Endothelial cell of umbilical vein (primary cell): ENCODE measurements at places on chromosomes 5 and 9.

GRCh38 chr5:140561753-140562523 is 2.5 kb downstream of the APBB3 start:
- DNase-seq: no peak

DNA sequence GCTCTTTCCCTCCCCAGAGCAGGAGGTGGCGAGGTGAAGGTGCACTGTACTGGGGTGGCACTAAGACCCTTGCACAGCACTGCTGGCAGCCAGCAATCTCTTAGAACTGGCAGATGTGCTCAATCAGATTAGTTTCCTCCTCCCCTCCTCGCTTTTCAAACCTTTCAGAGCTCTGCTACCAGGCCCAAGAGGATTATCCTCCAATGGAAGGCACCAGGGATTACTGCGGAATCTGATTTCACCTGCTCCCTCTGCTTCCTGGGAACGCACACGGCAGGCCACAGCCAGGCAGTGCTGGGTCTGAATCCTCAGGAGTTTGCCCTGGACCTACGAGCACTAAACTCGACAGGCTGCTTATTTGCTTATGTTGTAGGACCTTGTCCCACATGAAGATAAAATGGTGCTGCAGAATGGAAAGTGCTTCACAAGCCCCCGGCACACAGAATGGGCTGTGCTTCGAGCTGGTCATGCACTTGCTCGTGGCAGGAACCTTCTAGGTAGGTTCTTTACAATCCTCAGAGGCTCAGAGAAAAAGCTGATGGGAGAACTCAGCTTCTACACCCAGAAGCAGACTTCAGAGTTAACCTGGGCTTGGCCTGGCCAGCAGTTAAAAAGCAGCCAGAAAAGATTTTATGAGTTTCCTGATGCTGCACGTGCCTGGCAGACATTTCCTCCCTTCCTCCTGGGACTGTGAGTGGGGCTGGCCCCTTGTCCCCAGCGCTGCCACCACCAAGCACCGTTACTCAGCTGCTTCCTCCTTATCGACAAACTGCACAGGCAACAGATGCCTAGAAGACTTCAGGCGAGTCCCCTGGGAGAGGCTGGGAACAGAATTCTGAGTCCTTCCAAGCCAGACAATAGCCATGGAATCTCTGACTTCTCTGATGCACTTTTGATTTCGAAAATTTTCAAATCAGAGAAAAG is 33.1 kb downstream of the FABP6 start:
- DNase-seq: peak; percentile 78

- DNase-seq: no peak
Measured at GRCh38 chr9:2697492-2697891, 19.8 kb upstream of the KCNV2 start.

DNA sequence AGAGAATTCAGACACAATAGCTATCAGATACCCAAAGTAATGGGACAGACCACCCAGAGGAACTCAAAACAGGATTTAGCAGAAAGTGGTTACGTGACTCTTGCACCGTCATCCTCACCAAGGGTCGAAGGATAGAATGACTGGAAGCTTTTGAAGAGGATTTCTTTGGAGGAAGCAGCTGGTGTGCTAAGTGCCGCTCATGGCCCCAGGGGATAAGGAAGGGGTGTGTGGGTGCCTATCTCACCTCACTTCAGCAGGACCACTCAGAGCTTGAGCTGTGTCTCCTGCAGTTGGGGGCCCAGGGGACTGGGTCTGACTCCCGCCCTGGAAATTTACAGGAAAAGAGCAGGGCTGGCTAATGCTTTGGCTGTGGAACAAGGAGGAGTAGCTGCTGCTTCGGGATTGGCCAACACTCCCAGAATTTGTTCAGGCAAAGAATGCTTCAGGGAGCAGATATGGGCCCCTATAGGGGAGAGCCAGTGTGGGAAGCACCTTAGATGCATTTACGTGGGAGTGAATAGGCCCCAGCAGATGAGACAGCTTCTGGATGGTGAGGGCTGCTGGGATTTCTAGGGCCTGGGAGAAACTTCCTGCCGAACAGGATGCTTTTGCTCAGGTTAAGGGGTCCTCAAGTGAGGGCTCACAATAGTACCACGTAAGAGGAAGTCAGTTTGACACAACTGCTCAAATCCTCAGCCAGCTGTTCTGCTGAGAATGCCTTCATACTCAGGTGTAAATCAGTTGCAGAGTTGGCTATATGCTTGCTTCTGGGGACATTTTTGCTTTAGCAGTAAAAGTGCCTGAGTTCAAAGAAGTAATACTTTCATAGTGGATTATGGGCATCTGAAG is 29.1 kb upstream of the TOMM5 start:
- no peak for DNase-seq

DNA sequence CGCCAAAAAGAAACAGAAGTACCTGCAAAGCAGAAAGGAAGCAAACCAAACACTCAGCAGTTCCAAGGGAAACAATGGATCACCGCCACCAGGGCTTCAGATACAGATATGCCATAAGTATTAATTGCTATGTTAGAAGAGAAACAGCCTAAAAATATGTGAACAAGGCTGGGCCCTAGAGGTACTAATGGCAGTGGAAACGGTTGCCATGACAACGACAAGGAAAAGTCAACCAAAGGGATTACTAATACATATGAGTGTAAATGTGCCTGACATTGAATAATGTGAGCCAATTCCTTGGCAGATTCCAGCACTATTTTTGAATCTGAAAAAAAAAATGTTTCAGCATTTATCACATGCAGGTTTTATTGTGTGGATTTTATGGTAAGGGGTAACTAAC is 75.0 kb downstream of the CAVIN4 start:
- DNase-seq: no peak

DNA sequence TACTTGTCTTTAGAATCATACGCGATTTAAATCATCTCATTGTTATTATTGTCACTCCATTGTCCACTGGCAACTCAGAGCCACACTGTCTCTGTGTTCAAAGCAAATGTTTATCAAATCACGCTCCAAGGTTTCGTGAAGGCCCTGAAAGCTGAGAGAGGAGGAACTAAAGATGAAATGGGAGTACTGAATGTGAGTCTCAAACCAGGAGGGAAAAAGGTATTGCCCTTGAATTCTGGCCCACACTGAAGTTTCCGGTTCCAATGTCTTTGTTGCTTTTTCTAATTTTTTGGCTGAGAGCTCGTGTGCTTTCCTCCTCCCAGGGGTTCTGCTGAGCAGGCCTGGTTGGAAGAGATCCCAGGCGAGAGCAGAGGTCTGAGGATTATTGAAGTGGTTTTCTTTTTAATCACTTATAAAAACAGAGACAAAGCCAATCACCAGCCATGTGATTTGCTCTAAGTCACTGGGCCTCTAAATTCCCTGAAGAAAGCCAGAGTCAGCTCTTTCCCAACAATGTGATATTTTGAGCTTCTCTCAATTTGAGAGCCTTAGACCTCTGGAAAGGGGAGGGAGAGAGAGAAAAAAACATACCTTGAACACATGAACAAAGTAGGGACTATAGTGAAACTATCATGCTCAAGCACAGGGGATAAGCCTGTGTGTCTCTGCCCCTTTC is 420.8 kb upstream of the GRAMD2B start:
- peak; percentile 84 for DNase-seq

- DNase-seq: no peak
Measured at GRCh38 chr9:38228331-38229103, 159.5 kb upstream of the SHB start.

- no peak for DNase-seq
Measured at GRCh38 chr5:159695741-159696294, 220.5 kb upstream of the ADRA1B start.

GRCh38 chr9:98263482-98264357 is 8.3 kb upstream of the TBC1D2 start:
- DNase-seq: peak; percentile 82

DNA sequence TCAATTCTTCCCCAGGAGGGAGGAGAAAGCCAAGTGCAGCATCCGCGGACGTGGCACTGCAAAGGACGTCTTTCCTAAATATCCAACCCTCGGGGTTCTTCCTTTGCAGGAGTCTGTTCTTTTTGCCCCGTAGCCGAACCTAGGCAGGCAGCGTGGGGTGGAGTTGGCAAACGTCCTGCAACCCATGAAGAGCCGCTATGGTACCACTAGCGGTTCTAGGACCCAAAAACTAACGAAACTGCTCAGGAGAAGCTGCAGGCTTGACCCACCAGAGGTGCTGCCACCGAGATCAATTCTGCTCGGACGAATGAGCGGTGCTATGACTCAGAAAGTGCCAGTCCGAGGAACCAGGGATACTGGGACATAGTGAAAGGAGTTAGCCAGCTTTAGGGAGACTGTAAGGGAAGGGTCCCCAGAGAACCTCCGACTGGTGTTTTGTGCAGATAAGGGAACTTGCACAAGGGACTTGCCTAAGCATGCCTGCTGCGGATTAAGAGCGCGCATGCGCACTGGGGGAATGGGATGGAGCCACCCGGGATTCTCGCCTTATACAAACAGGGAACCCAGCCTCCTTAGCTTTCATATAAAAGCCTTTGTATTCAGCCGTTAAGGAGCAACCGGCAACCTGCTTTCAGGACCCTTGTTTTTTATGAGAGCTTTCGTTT is 32.7 kb downstream of the ANXA2R start:
- peak; percentile 95 for DNase-seq

- peak; percentile 57 for DNase-seq
Measured at GRCh38 chr5:139863855-139864558, 68.4 kb downstream of the PSD2 start.

DNA sequence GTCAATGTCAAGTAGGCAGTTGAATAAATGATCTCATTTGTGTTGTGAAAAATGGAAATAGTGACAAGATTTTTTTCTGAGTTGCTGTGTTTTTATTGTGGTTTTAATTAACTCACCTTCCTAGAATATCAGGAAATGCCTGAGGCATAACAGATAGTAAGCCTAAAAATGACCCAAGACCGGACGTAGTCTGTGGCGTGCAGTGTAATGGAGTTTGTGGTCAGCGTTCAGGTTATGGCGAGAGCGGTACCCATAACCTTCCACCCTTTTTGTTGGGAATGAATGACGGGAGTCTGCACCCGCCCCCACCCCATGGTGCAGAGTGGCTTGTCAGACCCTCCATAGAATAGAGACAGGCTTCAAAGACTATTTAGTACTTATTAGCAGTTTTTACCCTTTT is 119.3 kb downstream of the GALNT10 start:
- peak; percentile 46 for DNase-seq

GRCh38 chr9:18796696-18797270 is 236.2 kb downstream of the SAXO1 start:
- DNase-seq: no peak

DNA sequence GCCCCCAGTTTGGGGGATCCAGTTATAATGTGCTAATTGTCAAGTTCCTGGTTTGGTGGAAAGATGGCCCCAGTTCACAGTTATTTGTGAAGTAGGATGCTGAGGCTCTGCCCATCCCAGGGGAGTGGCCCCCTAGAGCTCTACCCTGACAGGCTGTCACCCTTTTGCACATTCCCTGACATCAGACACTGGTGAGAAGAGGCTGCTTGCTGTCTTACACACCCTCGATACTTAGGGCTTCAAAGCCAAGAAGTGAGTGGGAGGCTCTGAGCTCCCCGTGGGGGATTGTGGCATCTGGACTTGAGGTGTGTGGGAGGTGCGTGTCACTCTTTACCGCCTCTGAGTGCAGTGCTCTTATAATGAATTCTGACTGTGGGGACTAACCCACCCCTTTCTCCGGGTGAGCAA is 168.5 kb downstream of the DOCK2 start:
- no peak for DNase-seq

DNA sequence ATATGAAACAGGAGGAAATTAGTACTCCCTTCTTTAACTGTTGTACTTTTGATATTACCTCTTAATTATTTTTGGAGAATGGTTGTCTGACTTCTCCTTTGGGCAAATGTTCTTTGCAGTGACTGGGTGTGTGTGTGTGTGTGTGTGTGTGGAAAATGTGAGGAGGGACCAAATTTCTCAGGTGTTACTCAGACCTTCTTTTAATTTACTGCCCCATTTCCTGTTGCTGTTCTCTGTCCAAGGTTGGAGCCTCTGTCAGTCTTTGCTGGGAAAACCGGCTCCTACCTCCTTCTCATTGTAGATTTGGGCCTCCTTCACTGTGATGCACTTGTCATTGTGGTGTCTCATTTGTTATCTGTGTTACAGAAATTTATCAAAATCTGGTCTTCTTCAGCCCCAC is 68.4 kb downstream of the PBX3 start:
- DNase-seq: no peak

DNA sequence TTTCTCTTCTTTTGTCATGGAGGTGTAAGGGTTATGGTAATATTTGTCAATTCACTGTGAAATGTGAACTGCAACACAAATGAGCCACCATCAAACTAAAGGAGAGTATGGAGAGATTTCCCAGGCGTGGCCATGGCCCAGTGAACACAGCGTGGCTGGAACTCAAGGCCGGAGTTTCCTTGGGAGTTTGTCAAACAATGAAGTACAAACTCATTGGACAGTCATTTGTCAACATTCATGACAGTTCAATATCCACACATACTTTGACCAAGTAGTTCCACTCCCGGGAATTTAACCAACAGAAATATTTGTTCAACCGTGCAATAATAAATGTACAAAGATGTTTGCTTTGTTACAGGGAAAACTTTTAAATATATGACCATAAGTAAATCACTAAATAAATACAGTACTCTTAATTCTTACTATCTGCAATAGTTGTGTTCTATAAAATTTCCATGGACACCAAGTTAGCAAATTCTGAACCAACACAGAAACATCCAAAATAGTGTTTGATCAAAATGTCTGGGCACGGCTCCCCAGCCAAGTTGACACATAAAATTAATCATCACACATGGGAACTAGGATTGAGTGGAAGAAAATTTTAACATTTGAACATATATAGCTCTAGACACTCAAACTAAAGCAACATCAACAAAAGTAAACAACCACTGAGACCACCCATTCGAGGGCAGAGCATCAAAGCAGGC is 87.1 kb downstream of the DIRAS2 start:
- no peak for DNase-seq

- DNase-seq: no peak
Measured at GRCh38 chr5:91224456-91224855, 158.7 kb downstream of the ARRDC3 start.

DNA sequence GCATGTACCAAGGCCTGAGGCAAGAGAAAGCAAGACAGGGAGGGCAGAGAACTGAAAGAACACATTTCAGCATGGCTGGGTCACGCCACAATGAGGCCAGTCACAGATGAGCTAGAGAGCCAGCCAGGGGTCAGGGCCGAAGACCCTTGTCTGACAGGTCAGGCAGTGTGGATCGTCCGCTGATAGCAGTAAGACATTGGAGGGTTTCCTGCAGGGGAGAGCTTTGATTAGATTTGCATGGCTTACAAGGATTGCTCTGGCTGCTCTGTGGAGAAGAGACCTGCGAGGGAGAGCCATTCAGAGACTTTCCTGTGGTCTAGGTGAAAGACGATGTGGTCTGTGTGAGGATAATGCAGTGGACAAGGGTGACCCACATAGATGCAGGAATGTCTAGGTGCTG is 93.1 kb downstream of the RALGPS1 start:
- no peak for DNase-seq

GRCh38 chr5:82593481-82593880 is 315.3 kb upstream of the RPS23 start:
- DNase-seq: no peak

DNA sequence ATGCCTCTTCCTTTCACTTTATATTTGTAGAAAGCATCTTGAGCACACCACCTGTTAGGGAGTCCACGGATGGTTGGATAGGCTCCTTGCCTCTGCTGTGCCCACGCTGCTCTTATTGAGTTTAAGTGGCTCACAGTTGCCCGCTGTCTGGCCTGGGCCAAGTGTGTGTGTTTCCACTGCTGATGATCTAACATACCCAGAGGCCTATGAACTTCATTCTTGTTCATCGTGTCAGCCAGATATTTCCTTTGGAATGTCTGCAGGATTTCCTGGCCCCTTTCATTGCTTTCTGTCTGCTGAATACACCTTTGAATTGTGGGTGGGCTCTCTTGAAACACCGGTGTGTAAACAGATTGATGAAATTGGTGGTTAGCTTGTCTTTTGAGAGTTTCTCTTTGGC is 46.6 kb downstream of the MVB12B start:
- peak; percentile 90 for DNase-seq

- DNase-seq: peak; percentile 32
Measured at GRCh38 chr5:53366245-53366644, 114.2 kb upstream of the FST start.
